Activated CD4-positive, CD25-positive, alpha-beta regulatory T cell treated with anti-CD3 and anti-CD28 coated beads, Interleukin-2, amount 50 U/mL, for 72 hours (primary cell): ENCODE measurements at places on chromosomes 1 and 21.

DNA sequence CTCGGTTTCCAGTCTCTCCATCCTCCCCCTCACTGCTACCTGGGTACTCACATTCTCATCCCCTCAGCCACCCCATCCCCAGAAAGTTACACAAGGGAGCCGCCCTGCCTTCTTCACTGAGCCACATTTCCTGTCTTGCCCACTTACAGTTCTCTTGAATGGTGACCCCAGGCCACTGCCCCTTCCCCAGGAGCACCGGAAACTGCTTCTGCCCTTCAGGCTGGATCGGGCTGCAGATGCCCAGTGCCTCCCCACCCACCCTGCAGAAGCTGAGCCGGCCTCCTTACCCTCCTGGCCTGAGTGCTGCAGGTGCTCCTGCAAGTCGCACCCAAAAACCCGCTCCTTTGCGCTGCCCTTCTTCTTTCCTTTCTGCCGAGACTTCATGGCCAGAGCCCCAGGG is 450 bp downstream of the ARHGAP30 start:
- no peak for DNase-seq

DNA sequence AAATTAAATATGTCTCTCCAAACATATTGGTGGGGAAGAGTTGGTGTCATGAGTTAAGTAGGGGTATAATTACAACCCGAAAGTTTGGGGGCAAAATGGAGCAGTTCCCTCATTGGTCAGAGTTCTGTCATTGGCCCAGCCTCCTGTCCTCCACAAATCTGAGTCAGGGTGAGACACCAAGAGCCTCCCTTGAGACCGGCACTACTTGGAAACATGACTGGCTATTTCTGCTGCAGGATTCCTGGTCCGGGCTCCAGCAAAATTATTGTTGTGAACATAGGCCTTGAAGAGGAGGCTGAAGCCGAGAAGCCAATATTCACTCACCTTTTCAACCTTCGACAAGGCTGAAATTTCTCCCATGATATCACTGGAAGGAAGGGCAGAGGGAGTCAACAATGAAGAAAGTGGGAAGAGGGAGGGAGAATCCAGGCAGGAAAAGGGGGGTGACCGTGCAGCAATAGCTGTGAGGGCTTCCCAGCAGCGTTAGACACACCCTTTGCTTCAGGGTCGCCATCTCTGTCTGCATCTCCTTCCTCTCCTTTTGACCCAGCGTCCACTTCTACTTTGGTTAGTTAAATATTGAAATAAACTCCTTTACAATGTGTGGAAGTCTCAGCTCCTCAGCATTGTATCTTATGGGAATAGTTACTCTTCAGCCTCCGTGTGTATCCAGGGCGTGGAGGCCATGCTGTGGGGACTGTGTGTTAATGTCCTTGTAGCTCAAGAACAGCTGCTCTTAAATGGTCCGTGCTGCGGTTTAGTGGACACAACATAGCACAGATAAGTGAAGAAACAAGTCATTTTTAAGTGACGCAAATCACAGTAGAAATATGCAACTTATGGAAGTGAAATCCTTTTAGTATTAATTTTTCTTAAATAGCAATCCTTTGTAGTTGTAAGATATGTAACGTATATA is 307.4 kb downstream of the DISC1 start:
- no peak for DNase-seq

- no peak for DNase-seq
Measured at GRCh38 chr21:29741761-29742160, 198.0 kb downstream of the GRIK1 start.

DNA sequence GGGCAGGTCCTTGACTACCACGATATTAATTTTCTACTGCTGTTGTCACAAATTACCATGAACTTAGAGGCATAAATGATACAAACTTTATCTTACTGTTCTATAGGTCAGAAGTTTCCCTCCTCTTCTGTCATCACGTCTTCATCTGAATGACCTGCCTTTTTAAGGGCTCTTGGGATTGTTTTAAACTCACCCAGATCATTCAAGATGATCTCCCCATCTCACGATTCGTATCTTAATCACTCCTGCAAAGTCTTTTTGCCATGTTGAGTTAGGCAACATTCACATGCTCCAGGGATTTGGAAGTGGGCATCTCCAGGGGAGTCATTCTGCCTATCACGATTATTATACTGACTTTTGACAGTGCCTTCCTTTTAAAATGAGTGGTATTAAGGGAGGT is 32.1 kb downstream of the NCAM2 start:
- DNase-seq, result no peak

DNA sequence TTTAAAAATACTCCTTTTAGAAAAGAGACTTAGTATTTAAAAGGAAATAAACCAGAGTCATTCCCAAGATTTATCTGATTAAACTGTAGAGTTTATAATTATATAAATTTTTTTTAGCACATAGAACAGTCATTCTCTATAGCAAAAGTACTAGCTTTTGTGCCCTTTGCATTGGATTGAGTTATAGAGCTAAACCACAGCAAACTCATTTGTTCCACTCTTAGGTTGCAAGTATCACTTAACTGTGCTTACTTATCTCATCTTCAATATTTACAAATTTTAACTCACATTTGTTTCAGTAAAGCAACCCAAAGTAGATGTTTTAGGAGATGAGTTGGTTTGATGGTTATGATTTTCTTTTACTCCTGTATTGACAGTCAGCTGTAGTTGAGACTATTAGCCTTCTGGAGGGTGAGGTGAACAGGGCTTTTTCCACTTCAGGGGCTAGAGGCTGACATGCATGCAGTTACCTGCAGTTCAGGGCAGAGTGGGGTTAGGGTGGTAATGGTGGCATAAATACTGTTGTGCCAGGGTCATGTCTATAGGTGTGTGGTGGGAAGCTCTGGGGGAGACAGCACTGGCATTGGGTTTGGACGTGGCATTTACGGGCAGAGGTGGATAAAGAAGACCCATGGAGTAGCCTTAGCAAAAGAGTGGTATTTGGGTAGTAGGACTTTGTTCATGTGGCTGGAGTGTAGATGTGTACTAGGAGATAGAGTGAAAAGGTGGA is 42.1 kb downstream of the DYRK1A start:
- DNase-seq, result no peak

DNA sequence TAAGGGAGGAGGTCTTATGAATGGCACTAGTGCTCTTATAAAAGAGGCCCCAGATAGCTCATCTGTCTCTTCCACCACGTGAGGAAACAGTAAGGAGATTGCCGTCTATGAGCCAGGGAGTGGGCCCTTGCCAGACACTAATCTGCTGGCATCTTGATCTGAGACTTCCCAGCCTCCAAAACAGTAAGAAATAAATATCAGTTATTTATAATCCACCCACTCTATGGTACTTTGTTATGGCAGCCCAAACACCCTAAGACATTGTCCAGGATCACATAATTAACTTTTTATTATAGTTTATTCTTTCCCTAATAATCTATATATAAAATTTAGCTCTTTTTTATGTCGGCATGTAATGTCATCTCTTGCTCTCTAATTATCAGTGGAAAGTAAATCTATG is 144.0 kb upstream of the IRF2BP2 start:
- DNase-seq, result no peak

DNA sequence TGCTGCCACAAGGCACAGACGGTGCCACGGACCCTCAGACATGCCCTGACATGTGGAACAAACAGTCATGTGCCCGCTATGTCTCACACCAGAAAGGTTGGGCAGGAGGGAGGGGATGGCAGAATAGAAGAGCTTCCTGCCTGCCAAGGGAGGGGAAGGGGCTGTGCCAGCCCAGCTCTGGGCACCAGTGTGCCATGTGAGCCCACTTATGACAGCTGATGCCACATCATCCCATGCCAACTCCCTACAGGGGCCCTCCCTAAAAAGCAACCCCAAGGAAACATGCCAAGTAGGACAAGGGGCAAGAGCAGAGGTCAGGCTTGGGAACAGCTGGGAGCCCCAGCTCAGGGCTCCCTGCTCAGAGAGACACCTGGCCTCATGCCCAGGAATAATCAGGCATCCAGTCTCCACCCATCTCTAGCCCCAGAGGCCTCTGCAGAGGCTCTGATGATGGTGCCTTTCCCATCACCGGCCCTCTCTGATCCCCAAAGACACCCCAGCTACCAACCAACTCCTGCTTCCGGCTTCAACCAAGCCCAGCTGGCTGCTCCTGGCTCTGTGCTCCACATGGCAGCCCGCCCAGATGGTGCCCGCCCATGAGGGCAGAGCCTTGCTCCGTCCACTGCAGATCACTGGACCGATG is 10.3 kb downstream of the ADGRB2 start:
- no peak for DNase-seq

DNA sequence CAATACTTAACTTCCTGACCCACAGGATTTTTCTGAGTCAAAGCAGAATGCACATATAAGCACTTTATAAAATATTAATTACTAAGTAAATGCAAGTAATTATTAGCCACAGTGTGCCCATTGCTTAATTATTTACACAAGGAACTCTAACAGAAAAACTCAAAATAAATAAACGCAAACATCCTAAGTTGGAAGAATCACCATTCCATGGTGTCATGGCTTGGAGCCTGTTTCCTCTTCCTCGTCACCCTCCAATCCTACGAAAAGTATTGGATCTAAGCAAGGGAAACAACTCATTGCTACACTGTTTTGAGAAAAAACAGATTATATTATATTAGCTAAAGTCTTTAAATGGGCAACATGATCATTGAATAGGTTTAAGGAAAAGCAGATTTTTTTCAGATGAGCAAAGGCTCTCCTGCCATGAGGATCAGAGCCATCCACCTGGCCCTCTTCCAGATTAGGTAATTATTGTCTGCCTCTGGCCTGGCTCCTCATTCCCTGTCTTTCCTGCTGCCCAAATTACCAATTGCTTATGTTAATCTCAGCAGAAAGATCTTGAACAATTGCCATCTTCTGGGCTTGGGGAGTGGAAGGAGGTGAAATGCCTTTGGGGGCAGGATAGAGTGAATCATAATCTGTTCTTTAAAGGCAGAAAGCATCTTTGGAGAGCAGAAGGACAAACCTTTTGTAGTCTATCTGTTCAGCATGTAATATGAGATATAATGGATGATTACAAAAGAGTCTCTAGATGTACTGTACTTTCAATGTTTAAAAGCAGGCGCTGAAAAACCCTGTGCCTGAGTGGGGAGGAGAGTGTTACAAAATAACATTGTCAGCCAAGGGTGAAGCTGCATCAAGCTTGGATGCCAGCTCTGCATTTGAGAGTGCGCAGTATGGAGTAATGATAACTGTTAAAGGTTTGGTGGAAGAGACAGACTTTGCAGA is 121.2 kb downstream of the DUSP10 start:
- DNase-seq, result no peak

- no peak for DNase-seq
Measured at GRCh38 chr1:61087571-61087970, 5.2 kb downstream of the NFIA start.

DNA sequence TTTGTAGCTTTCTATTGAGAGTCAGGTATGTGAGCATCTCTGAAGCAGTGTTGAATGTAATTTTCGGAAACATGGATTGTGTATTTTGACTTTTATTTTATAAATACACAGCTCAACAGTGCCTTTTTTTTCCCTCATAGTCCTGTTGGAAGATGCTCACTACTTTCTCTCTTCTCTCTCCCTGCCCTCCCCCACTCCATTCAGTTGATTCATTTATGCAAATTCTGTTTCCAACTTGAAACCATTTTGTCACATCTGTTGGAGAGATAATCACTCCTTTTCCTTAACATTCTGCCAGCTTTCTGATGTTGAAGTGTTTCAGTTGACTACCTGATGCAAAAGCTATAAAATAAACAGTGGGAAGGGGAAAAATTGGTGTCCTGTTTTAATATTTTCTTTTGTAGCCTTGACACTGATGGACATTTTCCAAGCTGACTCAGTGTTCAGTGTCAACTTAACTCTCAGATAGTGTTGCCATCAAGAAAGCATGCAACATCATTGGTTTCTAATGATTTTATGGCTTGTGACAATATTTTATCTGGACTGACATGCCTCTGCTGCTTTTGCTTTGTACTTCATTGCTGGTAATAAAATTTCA is 194.5 kb downstream of the HS2ST1 start:
- DNase-seq, result no peak

DNA sequence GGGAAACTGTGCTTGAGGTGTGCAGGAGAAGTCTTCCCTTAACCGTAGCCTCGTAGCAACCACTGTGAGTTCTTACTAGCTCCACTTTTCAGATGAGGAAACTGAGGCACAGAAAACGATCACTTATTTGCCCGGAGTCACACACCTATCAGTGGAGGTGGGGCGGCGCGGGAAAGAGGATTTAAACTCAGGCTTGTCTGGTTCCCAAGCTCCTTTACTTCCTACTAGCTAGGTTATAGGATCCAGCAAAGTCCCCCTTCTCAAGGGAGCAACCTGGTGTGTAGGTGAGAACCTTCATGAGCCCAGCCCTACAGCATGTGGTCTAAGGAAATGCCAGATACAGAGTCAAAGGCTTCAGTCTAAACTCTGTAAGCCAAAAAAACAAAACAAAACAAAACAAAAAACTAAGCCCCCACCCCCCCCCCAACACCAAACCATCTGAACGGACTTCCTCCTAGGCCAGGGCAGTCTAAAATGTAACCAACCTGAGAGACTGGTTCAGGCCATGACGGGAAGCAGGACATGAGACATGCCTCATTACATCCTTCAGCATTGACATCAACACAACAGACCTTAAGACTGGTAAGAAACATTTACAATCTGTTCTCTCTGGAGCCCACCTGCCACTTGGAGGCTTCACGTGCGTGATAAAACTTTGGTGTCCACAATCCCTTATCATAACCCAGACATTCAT is 709 bp upstream of the FBXO42 start:
- no peak for DNase-seq

DNA sequence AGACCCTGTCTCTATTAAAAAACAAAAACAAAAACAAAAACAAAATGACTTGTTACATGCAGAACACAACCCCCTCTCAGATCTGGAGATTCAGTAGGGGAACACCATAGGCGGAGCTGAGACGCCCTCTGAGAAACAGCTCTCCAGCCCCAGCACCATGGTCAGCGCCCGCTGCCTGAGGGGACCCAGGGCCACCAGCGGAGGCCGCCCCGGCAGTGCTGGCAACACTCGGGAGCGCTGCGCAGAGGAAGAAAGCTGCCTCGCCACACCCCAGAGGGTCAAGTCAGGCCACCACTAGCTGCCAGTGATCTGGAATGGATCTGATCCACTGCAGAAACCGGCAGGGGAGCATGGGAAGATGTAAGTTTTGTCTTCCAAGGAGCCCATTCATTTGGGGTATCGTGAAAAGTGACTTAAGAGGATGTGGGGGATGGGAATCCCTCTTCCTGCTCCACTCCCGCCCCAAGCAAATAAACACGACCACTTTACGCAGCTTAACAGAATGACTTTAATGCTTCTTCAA is 3.1 kb downstream of the ACTA1 start:
- DNase-seq, result no peak

- DNase-seq, result no peak
Measured at GRCh38 chr1:11722538-11722937, 13.4 kb upstream of the AGTRAP start.

GRCh38 chr1:150905301-150905700 is 18.4 kb downstream of the CTXND2 start:
- DNase-seq, result no peak

DNA sequence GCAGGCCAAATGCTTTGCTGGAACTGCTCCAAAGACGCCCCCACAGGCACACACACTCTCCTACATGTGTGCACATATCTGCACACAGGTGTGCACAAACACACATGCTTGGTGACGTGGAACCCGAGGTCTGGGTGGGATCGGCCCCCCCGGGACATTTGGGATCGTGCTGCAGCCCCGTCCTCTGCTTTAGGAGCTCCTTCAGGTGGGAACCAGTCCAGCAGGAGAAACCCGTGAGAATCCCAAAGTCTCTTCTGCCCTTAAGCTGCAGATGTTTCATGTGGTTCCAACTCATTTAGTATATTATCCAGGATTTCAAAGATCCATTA is 38.6 kb downstream of the UBE2G2 start:
- DNase-seq, result no peak
